Right atrium auricular region (tissue), 2 donors: ENCODE measurements at places on chromosomes 4 and X.

DNA sequence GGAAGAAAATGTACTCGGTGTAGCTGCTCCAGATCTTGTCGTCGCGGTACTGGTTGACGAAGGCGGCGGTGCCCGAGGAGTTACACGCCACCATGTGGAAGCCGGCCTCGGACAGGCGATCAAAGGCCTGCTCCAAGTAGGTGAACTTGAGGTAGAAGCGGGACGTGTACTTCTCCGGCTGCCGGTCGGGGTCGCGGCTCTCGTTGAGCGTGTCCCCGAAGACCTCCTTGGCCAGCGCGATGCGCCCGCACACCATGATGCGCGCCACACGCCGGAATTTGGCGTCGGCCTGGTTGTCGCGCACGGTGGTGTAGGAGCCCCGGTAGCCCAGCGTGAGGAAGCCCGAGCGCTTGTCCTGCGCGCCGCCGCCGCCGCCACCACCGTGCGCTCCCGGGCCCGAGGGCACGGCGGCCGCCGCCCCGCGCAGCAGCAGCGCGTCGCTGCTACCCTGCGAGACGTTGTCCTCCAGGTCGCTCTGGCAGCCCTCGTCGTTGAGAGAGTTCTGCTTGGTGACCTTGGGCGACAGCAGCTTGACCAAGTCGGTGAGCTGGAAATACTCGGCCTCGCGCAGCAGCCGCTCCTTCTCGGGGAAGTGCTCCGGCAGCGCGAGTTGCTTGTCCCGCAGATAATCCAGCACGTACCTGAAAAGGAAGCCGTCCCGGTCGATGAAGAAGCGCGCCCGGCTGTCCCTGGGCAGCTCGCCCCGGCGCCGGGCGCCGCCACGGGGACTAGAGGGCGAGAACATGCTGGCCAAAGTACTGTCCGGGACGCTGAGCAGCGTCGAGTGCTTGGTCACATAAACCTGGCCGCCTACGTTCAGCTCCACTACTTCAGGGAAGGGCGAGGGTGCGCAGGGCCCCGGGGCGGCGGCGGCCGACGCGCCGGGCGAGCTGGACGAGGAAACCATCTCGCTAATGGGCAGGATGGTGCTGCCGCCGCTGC is 775 bp downstream of the KCTD8 start:
- peak; percentile 58 for DNase-seq
- H3K36me3 ChIP-seq = no peaks in the 10 kb centered on the region
- no peaks in the 10 kb centered on the region for H3K4me1 ChIP-seq
- peak overlapping the region; percentile 59 for H3K27ac ChIP-seq

DNA sequence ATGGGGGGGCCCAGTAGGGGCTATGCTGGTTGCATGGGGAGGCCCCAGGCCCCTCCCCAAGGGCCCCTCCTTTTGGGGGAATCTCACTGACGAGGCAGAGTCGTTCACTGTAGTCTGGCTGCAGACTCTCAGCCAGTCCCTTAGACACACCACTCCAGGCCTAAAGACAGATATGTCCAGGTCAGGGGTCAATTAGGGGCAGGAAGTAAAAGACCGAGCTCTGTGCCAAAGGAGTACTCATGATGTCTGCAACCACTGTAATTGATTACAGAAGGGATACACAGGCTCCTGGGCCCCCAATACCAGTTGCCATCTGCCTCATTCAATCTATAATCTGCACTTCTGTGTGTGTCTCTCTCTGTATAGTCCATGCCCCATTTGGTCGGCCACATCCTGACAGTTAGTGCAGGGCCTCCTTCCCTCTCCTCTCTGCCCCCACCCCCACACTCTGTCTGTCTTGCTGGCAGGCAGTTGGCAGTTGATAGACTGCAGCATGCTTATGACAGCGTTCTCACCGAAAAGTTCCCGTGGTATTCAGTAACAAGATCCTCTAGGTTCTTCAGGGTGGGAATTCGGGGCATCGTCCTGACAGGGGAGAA is 1.3 kb upstream of the CXorf65 start:
- DNase-seq = no peak
- H3K27me3 ChIP-seq = no peaks in the 10 kb centered on the region
- H3K4me3 ChIP-seq = no peak overlapping the region
- no peaks in the 10 kb centered on the region for H3K36me3 ChIP-seq
- H3K4me1 ChIP-seq = no peaks in the 10 kb centered on the region
- no peak overlapping the region for H3K27ac ChIP-seq

DNA sequence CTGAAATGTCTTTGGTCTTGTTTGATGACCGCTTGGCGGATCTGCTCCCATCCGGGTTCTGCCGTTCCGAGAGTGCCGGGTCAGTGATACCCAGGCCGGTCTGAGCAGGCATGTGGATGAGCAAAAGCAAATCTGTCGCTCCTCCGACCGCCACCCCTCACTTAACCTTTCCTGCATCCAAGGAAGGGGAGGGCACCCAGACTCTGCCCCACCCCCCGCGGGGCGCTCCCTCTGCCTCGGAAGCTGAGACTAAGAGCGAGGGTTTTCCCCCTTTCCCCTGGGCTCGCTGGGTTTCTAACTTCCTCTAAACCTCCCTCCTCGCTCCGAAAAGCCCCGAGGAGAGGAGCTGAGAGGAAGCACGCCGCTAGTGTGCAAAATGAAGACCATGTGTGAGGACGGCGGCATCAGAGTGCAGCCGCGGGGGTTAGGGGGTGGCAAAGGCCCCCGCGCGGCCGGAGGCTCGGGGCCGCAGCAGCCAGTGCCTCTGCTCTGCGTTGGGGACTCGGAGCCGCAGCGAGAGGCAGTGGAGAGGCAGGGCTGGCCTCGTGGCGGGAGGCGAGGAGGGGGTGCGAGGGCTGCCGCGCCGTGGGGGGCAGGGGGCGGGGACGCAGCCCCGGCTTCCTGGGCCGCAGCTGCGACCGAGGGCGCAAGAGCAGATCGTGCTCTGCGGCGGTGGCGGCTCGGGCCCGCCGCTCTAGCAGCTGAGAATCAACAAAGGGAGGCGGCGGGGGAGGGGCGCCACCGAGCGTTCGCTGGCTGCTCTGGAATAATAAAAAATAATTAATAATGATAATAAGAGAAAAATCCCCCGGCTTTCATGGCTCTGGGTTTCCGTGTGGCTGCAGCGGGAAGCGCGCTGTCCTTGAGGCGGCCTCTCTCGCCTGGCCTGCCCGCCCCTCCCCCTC is 55.8 kb upstream of the BCOR start:
- H3K4me3 ChIP-seq = peak overlapping the region; percentile 52
- H3K36me3 ChIP-seq = no peaks in the 10 kb centered on the region
- no peaks in the 10 kb centered on the region for H3K27me3 ChIP-seq
- no peaks in the 10 kb centered on the region for H3K4me1 ChIP-seq
- peak overlapping the region; percentile 82 for H3K27ac ChIP-seq

DNA sequence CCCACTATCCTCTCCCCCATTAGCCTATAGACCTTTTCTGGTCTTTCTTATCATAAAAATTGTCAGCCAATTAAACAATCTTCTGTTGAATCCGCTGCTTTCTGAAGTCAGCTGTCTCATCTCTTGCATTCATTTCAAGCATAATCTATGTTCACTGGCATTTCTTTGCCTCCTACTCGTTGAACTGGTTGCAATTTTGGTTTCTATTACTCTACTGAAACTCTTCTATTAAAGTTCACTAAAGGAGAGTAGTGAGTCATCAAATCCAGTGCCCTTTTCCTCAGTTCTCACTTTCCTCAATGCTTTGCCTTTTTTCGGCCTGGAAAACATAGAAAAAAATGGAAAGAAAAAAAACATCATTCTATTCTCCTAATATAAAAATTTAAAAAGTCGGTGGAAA is 23.9 kb upstream of the CXCL13 start:
- H3K4me1 ChIP-seq = no peaks in the 10 kb centered on the region
- H3K27me3 ChIP-seq = no peaks in the 10 kb centered on the region
- DNase-seq = no peak
- H3K36me3 ChIP-seq = no peaks in the 10 kb centered on the region

- no peaks in the 10 kb centered on the region for H3K4me1 ChIP-seq
- H3K27me3 ChIP-seq = no peaks in the 10 kb centered on the region
- H3K4me3 ChIP-seq = no peak overlapping the region
- H3K36me3 ChIP-seq = no peaks in the 10 kb centered on the region
These were observed 10.7 kb upstream of the HCCS start for GRCh38 chrX:11100281-11101035.

DNA sequence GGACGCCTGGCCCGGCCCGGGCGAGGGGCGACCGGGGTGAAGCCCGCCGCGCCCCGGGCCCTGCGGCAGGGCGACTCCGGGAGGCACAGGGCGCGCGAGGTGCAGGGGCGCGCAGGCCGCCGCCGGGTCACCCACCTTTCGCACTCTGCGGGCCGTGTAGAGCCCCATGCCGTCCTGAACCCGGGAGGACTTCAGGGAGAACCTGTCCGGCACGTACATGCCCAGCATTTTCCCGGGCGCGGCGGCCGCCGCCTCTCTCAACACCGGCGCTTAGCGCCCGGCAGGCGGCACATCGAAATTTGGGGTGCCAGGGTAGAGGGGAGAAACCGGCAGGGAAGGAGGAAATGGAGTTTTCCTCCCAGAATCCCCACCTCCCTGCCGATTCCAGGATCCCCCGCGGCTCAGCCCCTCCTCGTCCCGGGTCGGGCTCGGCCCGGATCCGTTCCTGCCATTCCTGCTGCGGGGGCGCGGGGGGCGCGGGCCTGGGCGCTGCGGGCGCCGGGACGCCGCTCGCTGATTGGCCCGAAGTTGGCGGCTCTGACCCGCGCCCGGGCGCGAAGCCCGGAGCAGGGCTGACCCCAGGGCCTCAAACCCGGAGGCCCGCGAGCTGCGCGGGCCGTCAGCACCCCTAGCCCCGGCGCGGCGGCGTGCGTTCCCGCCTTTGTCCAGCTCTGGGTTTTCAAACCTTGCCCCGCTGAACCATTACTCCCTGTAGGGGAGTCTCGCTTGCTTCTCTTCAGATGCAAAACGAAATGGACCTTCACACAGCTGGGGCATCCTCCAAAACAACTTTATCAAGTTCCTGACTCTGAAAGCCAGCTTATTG is at the start of gene PRDM5:
TSS of gene PRDM5 (minus strand) at position 346 of the 826 bp plus-strand sequence. CDS start at position 228, 118 bp downstream.
- peak within 1 kb of the TSS; percentile 80 for H3K4me3 ChIP-seq
- no peaks in the 10 kb centered on the region for H3K4me1 ChIP-seq
- no peaks in the 10 kb centered on the region for H3K36me3 ChIP-seq
- no peaks in the 10 kb centered on the region for H3K27me3 ChIP-seq

DNA sequence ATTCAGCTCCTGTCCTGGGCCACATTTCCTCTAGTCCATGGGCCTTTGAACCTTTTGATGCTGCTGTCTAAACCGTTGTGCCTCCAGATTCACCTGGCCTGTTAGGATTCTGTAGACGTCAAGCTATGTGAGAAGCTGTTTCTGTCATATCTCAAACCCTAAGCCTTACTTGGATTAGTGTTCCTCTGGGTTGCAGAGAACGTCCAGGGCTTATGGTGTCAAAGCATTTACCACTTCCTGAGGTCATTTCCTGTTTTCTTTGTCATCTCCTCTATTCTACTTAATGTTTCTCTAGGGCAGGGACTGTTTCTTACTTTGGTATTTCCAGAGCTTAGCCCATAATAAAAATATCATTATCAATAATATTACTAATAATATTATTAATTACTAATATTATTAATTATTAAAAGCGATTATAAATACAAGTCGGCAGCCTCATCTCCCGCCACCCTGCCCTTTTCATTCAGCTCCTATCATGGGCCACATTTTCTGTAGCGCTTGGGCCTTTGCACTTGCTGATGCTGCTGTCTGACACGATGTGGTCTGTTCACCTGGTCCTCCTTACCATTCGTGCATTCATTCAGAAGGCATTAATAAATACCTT is 19.1 kb downstream of the PRIMPOL start:
- no peaks in the 10 kb centered on the region for H3K4me1 ChIP-seq
- no peaks in the 10 kb centered on the region for H3K27me3 ChIP-seq
- no peak for DNase-seq
- H3K27ac ChIP-seq = no peak overlapping the region
- no peak overlapping the region for H3K4me3 ChIP-seq
- peaks cover 19% of the 10 kb centered on the region for H3K36me3 ChIP-seq

DNA sequence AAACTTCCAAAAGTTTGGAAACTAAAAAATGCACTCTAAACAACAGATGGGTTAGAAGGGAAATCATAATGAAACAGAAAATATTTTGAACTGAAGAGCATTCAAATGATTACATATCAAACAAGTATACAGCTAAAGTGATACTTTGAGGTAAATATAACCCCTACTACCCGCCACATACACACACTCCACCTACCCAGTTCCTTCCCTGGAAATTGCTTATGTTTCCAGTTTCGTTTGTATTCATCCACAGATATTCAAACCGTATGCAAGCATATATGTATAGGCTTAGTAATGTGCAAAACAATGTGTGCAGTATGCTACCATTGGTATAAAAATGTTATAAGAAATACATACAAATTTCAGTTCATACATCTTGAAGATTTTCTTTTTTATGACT is 95.5 kb downstream of the SMIM20 start:
- no peaks in the 10 kb centered on the region for H3K4me1 ChIP-seq
- no peak for DNase-seq
- H3K27ac ChIP-seq = no peak overlapping the region
- H3K4me3 ChIP-seq = no peak overlapping the region
- no peaks in the 10 kb centered on the region for H3K27me3 ChIP-seq

DNA sequence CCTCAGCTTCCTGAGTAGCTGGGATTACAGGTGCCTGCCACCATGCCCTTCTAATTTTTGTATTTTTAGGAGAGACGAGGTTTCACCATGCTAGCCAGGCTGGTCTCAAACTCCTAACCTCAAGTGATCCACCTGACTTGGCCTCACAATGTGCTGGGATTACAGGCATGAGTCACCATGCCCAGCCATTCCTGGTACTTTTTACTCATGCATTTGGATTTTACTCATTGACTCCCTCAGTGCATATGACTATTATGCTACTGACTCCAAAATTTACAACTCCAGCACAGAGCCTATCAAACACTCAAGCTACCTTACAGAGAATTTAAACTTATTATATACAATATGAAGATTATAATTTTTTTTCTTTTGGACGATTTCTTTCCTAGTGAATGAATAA is 199.9 kb downstream of the CXXC4 start:
- no peak for DNase-seq
- H3K4me1 ChIP-seq = no peaks in the 10 kb centered on the region
- no peaks in the 10 kb centered on the region for H3K27me3 ChIP-seq
- H3K27ac ChIP-seq = no peak overlapping the region
- no peaks in the 10 kb centered on the region for H3K36me3 ChIP-seq

GRCh38 chrX:151359931-151360871 is 36.8 kb upstream of the VMA21 start:
- H3K4me1 ChIP-seq = no peaks in the 10 kb centered on the region
- DNase-seq = no peak
- no peak overlapping the region for H3K27ac ChIP-seq
- H3K36me3 ChIP-seq = no peaks in the 10 kb centered on the region
- H3K27me3 ChIP-seq = no peaks in the 10 kb centered on the region
- H3K4me3 ChIP-seq = no peak overlapping the region

- no peaks in the 10 kb centered on the region for H3K4me1 ChIP-seq
- H3K27ac ChIP-seq = no peak overlapping the region
- no peaks in the 10 kb centered on the region for H3K27me3 ChIP-seq
- H3K4me3 ChIP-seq = no peak overlapping the region
- DNase-seq = no peak
These were observed 476.0 kb upstream of the FTHL17 start for GRCh38 chrX:31547816-31548215.

DNA sequence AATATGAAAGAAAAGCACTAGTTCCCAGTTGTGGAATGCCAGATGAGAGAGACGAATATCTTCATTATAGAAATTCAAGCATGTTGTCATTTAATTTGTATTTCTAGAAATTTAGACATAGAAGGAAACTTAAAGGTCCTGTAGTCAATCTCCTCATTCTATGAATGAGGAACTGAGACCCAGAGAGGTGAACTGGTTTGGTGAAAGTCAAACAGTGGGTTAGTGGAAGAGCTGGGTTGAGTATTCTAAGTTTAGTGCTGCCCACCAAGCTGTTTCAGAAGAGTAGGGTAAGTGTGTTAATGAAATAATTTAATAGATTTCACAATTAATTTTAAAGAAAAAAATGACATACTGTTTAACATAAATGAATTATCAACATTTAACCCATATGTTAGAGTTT is 655.2 kb downstream of the FAM133A start:
- H3K27me3 ChIP-seq = no peaks in the 10 kb centered on the region
- H3K4me1 ChIP-seq = no peaks in the 10 kb centered on the region
- no peak for DNase-seq
- H3K4me3 ChIP-seq = no peak overlapping the region
- H3K36me3 ChIP-seq = no peaks in the 10 kb centered on the region
